ENCODE measurements at places on chromosomes 4 and X. TPM values are rescaled to one million over a fixed set of nuclear protein-coding genes. Genes with fewer than 3 reads are reported as not detected.
A peak's percentile ranks its signal among the peaks of the same experiment; 100 is the strongest.

The AGTR2 gene
- 35.6 TPM for polyA plus RNA-seq

The RRAGB gene
- polyA plus RNA-seq = 17.2 TPM

The CCDC120 gene
- 4.2 TPM for polyA plus RNA-seq

The HERC5 gene
- 2.6 TPM for polyA plus RNA-seq

The GAGE12E gene
- not detected for polyA plus RNA-seq

The NHS gene
- polyA plus RNA-seq = 1.4 TPM

The SPANXN4 gene
- not detected for polyA plus RNA-seq

DNA sequence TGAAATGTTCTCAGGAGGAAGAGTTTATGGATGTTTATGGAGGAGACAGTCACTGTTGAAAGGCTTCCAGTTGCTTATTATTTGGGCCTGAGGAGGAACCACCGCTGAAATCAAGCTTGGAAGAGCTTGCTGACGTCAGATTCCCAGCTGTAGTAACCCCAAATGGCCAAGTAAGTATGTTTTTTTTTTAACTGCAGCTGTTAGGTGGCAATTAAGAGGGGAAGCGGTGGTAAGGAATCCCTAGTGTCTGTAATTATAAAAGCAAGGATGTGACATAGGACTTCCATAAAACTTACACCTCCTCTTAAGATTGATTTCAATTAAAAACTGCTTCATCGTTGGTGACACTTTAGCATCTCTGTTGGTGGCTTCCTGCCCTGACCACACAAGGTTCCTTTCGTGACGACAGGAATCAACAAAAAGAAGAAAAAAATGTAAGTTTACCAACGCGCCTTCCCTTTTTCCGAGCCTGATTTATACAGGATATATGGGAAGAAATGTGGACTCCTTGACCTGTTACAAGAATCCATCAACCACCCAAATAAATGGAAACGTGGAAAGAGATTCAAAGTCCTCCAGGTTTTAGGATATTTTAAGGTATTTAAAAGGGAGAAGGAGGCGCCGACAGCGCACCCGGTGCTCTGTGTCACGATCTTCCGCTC lies 884 bp downstream of the RELL1 start:
- peak; percentile 60 for DNase-seq

- DNase-seq = no peak
These were observed 18.8 kb downstream of the SLC7A11 start for GRCh38 chr4:138223231-138223910.

DNA sequence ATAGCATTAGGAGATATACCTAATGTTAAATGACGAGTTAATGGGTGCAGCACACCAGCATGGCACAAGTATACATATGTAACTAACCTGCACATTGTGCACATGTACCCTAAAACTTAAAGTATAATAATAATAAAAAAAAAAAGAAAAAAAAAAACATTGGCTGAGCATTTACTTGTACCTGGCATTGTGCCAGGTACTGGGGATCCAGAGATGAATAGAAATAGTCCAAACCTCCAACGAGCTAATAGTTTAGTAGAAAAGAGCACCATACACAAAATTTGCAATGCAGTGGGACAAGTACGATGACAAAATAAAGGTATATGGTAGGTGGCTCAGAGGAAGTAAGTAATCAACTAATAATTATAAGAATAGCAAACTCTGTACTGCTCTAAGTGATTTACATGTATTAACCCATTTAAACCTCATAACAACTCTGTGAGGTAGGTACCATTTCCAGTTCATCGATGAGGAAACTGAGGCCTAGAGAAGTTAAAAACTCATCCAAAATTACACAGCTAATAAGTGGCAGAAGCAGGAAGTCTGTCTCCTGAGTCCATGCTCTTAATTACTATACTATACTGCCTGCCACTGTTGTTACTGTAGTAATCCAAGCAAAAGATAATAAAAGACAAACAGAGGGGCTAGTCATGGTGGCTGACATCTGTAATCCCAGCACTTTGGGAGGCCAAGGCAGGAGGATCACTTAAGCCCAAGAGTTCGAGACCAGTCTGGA lies 319.3 kb downstream of the OPHN1 start:
- DNase-seq = no peak

DNA sequence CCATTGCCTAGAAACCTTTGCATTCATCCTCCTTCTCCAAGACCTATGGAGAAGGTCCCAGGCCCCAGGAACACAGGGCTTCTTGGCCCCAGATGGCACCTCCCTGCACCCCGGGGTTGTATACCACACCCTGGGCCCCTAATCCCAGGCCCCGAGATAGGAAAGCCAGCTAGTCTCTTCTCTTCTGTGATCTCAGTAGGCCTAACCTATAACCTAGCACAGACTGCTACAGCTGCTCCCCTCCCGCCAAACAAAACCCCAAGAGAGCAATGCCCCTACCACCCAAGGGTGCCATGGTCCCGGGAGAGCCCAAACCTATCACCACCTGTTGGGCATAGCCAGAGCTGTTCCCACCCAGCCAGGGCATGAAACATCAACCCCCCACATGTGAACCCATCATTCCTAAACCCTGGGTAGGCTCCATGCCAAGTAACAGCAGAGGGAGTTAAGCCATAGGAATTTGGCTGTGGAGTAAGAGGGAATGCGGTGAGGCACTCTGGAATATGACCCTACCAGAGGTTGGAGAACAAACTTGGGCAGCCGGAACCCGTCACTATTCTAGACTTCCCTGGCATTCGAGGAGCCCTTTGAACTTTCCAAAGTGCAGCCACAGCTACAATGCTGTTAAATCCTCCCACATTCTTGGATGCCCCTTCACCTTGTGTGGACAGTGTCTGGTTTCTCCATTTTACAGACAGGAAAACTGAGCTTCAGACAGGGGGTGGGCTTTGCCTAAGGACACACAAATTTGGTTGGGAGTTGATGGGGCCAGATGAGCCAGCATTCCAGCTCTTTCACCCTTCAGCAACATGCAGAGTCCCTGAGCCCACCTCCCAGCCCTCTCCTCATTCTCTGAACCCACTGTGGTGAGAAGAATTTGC lies 10.9 kb upstream of the SASH3 start:
- DNase-seq = no peak

DNA sequence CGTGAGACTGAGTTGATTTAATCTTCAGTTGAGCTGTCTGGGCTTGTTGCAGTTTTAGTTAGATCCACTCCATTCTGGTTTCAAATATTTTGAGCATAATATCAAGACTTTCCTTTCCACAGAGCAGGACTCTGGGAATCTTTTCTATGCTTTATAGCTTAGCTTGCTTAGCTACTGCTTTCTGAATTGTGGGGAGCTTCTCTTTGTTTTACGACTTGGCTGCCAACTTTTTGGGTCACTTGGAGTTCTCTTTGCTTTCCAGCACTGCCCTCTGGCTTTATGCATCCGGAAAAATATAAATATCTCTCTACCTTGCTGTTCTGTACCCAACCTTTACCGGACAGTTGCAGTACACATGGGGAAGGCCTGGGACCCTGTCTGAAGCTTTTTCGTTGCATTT lies 292.1 kb downstream of the STIM2 start:
- DNase-seq = no peak

GRCh38 chrX:139203651-139204570 lies 326.6 kb upstream of the F9 start:
- DNase-seq = no peak

GRCh38 chrX:12947545-12948235 lies 27.2 kb upstream of the TMSB4X start:
- no peak for DNase-seq

DNA sequence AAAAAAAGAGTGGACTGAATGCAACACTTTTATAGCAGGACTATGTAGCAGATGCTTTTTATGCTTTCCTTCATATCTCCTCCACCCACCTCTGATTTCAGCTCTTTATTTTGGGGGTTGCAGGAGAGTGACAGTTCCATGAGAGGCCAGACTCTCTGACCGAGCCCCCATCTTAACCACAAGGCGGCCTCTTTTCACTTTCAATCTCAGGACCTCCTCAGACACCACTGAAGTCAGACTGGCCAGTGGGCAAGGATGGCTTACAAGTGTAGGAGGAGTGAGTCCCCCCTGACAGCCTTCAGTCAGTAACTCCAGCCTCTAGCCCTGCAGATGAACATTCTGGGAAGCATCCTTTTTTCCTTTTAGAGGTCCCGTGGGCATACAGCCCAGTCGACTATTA lies 140.8 kb downstream of the FRAS1 start:
- no peak for DNase-seq

GRCh38 chrX:29876733-29877132 lies 338.6 kb upstream of the MAGEB2 start:
- DNase-seq = no peak

DNA sequence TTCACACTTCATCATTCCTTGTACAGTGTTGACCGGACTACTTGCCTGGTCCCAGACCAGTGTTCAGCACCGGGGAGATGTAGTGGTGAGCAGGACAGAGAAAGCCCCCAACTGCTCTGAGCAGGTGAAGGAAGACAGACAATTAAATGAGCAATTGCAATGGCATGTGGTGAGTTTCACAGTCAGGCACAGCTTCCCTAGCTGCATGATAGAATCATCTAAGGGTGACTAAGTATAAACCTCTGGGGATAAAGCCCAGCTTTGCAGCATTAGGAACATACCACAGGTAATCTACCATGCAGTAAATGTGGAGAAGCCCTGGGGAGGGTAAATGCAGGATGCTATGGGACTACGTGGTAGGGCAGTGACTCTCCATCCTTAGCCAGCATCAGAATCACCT lies 47.8 kb downstream of the TMA16 start:
- no peak for DNase-seq

- peak; percentile 28 for DNase-seq
These were observed 43.2 kb downstream of the QDPR start for GRCh38 chr4:17468619-17469221.

GRCh38 chr4:111400741-111401140 lies 744.5 kb upstream of the FAM241A start:
- DNase-seq = peak; percentile 47

DNA sequence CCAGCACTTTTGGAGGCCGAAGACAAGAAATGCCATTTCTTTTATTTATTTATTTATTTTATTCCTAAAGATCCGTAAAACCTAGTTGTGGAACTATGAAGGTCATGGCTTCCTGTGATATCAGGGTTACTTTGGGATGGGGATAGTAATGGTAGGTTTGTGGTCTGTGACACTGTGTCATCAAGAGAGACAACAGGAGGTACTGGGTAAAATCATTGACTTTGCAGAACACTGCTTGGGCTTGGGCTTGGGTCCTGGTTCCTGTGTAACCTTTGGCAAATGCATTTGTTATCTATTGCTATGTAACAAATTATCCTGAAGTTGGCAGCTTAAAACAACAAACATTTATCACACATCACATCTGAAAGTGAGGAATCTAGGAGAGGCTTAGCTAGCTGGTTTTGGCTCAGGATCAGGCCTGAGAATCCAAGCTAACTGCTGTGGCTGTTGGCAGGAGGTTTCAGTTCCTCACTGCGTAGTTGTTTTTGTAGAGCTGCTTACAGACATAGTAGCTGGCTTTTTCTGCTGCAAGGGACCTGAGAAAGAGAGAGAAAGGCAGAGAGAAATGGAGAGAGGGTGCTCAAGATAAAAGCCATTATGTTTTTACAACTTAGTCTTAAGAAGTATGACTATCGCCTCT lies 576.4 kb upstream of the SLIT2 start:
- DNase-seq = no peak

DNA sequence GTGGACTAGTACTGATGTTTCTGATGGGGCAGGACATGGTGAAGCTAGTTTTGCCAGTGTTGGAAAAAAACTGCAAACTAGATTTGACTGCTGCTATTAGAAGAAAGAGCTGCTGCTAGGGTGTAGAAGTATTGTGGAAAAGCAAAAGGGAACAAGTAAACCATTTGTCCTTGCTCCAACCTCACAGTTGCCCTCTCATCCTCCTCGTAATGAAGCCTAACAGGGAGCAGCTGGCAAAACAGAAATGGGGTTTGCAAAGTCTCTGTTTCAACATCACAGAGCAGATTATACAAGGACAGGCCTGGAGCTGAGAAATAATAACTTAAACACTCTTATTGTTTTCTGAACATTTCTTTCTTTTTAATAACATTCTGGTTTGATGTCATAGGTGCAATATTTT lies 346.2 kb downstream of the MAGEB5 start:
- DNase-seq = no peak

DNA sequence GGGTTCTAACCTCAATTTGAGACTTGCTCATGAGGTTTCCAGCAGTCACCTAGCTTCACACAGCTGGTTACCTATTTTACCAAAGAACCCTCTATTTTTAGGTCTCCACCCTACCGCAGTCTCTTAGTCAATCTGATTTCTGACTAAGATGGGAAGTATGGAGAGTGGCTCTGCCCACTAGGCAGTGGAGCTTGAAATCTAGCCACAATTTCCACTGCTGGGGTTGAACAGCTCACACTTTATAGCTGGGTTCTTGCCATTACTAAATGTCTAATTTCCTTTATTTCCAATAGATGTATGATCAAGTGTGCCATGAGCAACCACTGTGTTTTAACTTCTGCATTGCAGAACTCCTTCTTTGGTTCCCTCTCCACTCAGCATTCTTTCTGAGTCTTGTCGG lies 43.1 kb downstream of the GASK1B start:
- no peak for DNase-seq

- no peak for DNase-seq
These were observed 2542.7 kb downstream of the PCDH7 start for GRCh38 chr4:33262824-33263223.

- no peak for DNase-seq
These were observed 123.3 kb upstream of the ZCCHC13 start for GRCh38 chrX:74180716-74181115.

DNA sequence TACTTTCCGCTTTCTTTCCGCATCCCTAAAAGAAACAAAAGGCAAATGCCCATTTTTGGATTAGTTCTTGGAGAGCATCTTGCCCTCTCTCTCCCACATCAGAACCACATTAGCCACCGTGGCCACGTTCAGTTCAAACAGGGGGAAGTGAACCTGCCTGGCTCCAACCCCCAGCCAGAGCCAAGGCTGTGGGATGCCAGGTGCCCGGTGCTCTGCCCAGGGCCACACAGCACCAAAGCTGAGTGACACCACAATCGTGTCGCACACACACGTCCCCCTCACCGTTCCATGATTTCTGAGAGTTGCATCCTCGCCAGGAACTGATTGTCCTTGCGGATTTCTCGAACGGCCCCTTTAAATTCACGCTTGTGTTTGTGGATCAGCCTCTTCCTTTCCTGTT lies 24.3 kb downstream of the NOP14 start:
- no peak for DNase-seq

DNA sequence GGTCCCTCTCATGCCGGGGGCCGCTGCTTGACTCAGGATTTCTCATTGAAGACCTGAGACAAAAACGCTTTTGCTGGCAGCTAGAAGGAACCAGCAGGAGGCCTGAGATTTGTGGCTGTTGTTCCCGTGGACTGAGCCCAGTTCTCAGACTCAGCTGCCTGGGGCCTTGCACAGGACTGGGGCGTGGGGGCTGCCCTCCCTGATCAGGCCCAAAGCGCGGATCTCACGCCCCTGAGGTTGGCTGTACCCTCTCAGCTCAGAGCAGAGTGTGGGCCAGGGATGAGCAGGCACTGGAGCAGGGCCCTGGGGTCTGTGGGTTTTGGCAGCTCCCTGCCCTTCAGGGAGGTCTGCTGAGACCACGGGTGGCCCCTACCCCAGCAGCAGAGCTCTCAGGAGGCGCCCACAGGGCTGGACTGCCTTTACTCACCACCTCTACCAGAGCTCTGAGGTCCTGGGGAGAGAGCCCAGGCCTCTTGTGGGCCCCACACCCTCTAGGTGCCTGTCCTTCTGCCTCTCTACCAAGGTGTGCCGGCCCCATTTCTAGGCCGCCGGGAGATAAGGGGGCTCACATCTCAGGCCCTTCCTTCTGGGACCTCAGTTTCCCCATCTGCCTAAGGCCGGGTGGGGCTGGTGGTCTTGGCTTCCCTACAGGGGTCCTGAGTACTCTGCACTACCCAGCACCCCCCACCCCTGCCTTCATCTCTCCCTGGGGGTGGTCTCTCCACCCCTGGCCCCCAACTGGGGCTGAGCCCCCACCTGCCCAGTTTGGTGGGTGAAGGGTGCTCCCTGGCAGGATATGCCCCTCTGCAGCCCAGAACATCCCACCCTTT lies 5.6 kb downstream of the MSANTD1 start:
- no peak for DNase-seq

- no peak for DNase-seq
These were observed 135.1 kb downstream of the IRS4 start for GRCh38 chrX:108601276-108601675.

Data from forelimb muscle (tissue), 1 donor.